ENCODE measurements at places on chromosomes 13 and 19.

DNA sequence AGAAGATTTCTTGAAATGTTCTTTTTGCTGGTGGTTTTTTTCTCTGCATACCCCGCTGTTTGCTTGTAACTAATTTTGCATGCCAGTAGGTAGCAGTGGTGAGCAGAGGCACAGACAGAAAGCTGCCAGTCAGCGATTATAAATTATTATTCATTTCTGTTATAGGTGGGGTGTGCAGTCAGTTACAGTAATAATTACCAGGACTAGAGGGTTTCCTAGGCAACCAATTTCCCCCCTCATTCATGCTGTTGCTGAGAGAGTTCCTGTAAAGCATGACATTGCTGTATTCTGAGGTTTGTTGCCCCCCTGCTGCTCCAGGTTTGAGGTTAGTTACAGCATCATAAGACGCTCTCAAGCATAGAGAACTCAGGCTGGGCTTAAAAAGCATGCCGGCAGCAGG, 104.5 kb downstream of the URI1 start:
- DNase-seq: no peak

- DNase-seq: no peak
Observed at GRCh38 chr19:6070720-6071485, 39.4 kb downstream of the RFX2 start.

DNA sequence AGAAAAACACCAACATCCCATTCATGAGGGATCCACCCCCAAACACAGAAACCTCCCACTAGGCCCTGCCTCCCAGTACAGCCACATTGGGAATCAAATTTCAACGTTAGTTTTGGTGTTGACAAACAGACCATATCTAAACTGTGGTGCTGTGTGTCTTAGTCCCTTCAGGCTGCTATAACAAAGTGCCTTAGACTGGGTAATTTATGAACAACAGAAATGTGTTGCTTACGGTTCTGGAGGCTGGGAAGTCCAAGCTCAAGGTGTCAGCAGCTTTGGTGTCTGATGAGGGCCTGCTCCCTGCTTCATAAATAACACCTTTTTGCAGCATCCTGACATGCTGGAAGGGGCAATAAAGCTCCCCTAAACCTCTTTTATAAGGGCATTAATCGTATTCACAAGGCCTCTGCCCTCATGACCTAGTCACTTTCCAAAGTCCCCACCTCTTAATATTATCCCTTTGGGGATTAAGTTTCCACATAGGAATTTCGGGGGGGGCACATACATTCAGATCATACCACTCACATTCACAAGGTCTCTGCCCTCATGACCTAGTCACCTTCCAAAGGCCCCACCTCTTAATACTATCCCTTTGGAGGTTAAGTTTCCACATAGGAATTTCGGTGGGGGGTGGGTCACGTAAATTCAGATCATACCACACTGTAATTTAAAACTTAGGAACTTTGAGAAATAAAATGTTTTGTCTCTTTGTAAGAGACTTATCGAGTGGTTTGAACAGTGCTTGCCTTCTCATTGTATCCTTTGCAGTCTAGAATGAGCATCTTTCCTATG, 27.5 kb downstream of the ZNF507 start:
- no peak for DNase-seq

DNA sequence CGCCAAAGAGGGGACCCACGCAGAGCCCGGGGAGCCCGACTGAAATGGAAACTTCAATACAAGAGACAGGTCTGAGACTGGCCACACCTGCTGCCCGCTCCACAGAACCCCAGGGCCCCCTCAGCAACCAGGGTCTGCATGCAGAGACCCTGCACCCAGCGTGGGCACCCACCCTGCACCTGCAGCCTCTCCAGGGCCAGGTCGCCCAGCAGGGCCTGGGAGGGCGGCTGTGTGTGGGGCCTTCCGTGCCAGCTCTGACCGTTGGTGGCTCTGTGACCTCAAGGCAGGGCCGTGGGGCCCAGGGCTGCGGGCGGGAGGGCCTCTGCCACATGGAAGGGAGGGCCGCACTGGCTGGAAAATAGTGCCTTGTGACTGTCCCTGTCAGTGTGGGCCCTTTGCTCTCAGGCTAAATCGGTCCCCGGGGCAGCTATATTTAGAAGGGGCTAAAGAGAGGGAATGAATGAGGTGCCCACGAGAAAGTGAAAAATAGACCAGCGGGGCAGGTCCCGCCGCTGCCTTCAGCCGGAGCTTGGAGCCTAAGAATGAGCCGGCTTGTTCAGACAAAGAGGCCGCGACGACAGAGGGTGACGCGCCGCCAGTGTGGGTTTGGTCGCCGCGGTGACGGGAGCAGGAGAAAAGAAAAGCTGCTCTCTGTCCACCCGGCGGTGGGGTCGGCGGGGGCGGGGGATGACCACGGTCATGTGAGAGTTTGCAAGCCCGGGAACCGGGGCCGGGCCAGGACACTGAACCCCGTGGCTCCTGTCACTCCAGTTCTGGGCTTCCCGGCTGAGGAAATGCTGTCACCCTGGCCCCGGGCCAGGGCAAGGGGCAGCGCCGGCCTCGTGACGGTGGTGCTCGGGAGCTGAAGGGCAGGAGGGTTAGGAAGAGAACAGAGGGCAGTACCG, 70.5 kb downstream of the GADD45B start:
- DNase-seq: no peak

GRCh38 chr19:2239771-2240770, 3.4 kb downstream of the SF3A2 start:
- peak; percentile 33 for DNase-seq

- no peak for DNase-seq
Observed at GRCh38 chr13:73171271-73171682, 112.5 kb downstream of the KLF5 start.

- DNase-seq: peak; percentile 55
Observed at GRCh38 chr13:48562296-48563066, 29.6 kb upstream of the RCBTB2 start.

DNA sequence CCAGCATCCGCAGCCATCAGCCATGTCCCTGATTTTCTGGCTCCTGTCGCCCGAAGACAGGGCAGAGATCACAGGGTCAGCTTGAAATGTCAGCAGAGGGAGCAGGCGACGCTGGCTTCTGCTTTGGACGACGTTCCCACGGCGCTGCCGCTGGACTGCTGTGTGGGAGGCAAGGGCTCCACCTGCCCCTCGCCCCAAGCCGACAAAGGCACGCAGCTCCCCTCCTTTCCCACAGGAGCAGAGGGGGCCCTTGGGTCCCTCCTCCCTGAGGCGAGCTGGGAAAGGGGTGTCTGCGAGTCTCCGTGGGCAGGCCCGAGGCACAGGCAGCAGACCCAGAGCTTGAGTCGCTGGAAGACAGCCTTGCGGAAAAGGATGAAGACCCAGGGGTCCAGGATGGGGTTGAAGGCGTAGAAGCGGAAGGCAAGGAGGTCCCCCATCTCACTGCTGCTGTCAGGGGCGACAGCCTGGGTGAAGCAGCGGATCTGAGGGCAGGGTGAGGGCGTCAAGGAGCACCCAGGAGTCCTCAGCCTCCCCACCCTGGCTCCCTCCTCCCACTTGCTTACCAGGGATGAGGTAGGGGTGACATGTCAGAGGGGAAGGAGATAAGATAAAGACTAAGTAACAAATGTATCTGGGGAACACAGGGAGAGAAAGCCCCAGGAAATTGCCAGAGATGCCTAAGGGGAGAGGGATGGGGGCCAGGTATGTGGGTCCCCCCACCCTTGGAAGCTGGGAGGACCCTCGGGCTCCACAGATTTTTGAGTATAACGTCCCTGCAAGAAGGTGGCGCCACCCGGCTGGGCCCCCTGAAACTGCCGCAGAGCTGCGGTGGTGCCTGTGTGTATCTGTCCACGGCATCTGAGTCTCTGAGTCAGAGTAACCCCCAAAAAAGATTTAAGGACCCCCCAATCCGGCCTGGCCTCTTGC, 3.4 kb downstream of the PTGIR start:
- no peak for DNase-seq

GRCh38 chr13:68185444-68186141, 955.5 kb upstream of the PCDH9 start:
- DNase-seq: no peak

GRCh38 chr13:26943748-26944147, 183.2 kb upstream of the GPR12 start:
- DNase-seq: no peak

DNA sequence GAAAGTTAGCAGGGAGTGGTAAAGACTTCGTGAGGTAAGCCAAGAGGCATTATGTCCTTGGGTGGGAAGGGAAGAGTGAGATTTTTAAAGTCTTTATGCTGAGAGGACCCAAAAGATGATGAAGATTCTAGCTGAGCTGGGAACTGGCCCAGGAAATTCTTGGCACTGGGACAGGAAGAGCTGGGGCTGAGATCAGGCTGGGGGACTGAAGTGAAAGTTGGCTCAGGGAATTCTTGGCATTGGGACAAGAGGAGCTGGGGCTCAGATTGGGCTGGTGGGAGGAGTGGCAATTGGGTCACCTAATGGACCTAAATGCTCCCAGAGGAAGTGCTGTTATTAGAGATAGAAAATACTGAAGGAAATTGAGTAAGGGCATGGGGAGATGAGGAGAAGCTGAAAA, 8.8 kb downstream of the SCEL start:
- no peak for DNase-seq

DNA sequence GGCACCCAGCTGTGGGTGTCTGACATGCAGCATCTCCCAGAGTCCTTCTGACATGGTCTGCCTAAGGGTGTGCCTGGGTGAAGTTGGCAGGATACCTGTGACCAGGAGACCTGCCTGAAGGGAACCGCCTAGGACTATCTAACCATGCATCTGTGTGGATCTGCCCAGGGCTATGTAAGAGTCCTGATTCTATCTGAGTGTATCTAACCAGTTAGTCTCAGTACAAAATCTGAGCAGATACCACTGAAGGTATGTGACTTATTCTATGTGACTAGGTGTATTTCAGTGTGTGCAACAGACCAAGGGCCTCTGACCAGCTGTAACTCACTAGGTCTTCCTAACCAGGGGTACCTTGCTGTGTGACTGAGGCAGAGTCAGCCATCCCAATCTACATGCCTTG, 28.2 kb upstream of the FBL start:
- DNase-seq: no peak

- DNase-seq: no peak
Observed at GRCh38 chr13:112978561-112979405, 9.8 kb downstream of the MCF2L start.

DNA sequence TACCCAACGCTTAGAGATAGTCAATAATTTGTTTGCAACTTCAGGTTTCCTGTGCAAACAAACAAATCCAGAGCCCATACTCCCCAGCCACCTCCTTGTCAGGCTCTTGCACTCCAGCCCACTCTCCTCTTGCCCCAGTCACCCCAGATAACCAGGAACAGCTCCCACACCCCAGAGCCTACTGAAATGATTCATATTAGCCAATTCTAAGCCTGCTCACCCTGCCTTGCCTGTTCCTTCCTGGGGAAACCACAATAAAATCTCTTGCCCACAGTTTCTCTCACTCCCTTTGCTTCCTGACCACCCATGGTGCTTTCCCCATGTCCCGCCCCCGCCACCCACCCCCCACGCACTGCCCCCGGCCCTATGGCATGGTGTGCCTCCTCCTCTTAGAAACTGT, 3.8 kb upstream of the ACTL9 start:
- DNase-seq: no peak

GRCh38 chr13:74101436-74101835, 32.8 kb downstream of the KLF12 start:
- no peak for DNase-seq

GRCh38 chr19:50196322-50196932, 7.0 kb upstream of the MYH14 start:
- no peak for DNase-seq

DNA sequence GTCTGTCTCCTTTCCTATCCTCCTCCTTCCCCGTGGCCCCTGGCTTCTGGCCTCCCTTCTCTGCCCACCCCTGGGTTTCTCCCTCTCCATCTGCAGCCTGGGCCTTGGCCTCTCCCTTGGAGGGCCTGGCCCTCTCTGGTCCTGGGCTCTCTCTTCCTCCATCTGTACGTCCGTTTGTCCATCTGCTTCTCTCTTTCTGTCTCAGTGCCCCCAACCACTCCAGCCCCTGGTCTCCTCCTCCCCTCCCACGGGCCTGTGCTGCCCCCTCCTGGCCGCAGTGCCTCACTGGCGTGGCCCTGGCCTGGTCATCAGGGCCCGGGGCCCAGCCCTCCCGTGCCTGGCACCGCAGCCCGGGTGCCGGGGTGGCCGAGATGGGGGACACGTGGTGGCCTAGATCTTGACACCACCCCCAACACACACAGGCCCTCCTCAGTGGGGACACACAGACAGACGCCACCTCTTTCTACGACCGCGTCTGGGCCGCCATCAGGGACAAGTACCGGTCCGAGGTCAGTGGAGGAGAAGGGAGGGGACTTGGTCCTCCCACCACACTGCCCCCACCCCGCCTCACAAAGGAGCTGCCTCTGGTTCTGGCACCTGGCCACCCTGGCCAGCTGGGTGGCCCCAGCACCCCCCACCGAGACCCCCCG, 11.3 kb downstream of the PRKCSH start:
- DNase-seq: peak; percentile 38

DNA sequence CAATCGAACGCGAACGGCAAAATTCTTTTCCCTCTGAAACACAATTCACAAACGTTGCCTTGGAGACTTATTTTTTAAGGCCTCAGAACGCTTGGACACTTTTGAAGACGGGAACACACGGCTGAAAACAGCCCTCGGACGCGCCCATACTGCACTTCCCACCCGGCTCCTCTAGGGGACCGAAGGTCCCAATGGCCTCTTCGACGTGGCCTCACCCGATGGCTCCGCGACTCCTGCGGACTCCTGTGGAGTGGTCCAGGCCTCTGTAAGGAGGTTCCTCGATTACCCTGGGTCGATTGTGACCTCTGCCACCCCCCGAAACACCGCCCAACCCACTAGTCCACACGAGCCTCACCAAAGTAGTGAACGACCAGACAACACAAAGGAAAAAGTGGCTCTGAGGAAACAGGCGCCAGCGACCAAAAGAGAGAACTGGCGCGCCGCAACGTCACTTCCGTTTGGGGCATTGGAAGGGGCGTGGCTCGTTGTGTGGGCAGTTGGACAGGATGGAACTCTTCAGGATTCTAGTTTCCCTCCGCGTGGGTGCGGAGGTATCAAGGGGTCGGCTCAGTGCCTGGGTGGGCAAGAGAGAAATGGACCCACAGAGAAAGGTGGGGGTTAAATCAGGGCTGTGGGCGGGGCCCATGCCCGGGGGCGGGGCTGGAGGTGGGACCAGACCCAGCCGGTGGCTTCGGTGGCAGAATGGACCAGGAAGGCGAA, at the start of gene ZNF560:
Gene ZNF560, minus strand, starts transcription at position 434 of the 720 bp plus-strand sequence. CDS start 23,303 bp downstream, outside the sequence.
- no peak for DNase-seq

GRCh38 chr19:36973021-36973843, 57.1 kb downstream of the ZNF568 start:
- DNase-seq: peak; percentile 60

GRCh38 chr13:59480396-59481259, 683.1 kb downstream of the DIAPH3 start:
- no peak for DNase-seq

GRCh38 chr13:66152596-66152995, 1077.5 kb downstream of the PCDH9 start:
- no peak for DNase-seq

Data from T follicular helper cell (primary cell).